ENCODE measurements at places on chromosomes 7 and 10.
A peak's percentile ranks its signal among the peaks of the same experiment; 100 is the strongest.

GRCh38 chr10:116978901-116979300 lies 26.1 kb downstream of the SHTN1 start:
- no peak for DNase-seq

- DNase-seq, result no peak
Measured at GRCh38 chr10:76735866-76736265, 901.7 kb downstream of the KCNMA1 start.

GRCh38 chr10:132977076-132977475 lies 34.7 kb upstream of the CFAP46 start:
- DNase-seq, result no peak

- DNase-seq, result no peak
Measured at GRCh38 chr10:82409671-82410070, 534.7 kb downstream of the NRG3 start.

GRCh38 chr7:50189371-50189770 lies 96.3 kb upstream of the ZPBP start:
- no peak for DNase-seq

- no peak for DNase-seq
Measured at GRCh38 chr7:36865019-36865418, 140.7 kb upstream of the AOAH start.

DNA sequence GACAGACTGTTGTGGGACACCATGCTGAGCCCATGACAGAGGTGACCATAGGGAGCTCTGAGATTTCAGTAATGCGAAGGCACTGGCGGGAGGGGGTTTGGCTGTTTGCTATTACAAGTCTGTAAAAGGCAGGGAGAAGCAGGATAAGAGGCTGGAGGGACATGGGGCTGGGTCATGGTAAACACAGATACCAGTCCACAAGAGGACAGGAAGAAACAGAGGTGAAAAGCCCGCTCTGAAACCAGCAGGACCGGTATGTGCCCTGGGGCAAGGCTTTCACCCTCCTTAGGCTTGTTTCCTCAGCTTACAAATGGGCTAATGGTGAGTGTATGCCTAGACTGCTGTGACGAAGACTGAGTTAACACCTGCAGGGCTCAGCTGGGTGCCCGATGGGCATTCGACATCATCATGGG lies 34.1 kb downstream of the ANXA11 start:
- DNase-seq, result no peak

GRCh38 chr7:134777908-134778580 lies 1.4 kb upstream of the CALD1 start:
- DNase-seq, result no peak

- no peak for DNase-seq
Measured at GRCh38 chr10:124544711-124545110, 83.1 kb downstream of the LHPP start.

DNA sequence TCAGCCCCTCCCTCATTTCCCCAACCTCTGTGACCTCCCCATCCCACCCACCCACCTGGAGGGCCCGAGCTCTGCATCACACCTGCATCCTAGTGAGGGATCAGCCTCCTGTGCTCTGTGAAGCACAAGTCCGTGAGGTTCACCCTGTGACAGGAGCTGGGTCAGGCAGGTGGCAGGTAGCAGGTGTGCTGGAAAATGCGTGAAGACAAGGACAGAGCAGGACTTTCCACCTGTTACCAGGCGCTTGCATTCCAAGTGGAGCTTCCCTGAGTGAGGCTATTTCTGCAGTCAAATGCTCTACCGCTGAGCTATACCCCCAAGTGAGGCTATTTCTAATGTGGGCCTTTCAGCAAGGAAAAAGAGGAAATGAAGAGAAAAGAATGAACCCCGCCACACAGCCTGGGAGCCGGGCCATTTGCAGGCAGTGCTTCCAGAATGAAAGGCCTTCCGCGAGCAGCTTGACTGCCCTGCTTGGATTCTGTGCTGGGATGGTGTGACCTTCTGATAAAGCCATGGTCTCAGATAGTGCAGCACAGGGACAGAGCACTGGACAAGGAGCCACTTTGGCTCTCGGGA lies 13.3 kb upstream of the CPXM2 start:
- DNase-seq, result no peak

DNA sequence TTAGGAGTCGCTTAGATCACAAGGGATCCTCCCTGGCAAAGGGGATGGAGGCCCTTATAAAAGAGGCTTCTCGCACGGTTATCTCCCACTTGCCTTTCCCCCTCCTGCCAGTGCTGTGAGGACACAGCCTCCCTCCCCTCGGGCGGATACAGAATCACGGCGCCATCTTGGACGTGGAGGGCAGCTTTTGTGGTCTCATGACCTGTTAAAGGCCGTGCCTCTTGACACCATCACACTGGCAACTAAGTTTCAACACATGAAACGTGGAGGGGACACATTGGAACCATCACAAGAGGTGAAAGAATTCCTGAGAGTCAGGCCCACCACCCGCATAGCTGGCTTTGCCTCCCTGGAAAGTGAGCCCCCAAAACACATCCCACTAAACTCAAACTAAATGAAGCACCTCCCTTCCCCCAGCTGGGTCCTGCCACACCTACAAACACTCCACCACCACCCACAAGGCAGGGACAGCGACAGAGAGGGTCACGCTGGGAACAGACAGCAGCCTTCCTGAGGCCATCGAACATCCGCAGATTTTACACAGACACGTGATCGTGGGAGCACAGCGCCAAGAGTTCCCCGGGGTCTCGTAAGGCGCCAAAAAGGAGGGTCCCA lies 110.6 kb downstream of the TCERG1L start:
- no peak for DNase-seq

- no peak for DNase-seq
Measured at GRCh38 chr10:96073722-96074121, 30.3 kb downstream of the CCNJ start.

GRCh38 chr7:33733870-33734650 lies 171.3 kb upstream of the BMPER start:
- no peak for DNase-seq

DNA sequence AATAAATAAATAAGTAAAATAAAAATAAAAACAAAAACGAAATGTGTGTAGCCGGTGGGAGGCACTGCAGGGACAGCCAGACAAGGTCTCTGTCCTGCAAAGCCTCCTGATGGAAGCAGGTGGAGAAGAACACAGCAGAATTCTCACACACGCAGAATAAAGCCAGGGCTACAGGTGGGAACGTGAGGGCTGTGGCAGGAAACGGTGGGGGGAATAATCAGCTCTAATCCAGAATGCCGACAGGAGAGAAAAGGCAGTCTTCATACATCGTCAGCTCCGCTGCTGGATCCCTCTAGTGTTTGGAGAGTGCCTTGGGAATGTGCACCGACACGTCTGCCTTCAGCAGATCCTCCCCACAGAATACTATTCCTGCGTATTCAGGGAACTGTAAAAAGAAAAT lies 6.8 kb upstream of the SNX8 start:
- no peak for DNase-seq

GRCh38 chr10:88152728-88153133 lies 289.3 kb downstream of the PTEN start:
- peak; percentile 15 for DNase-seq

- no peak for DNase-seq
Measured at GRCh38 chr10:131776496-131776895, 124.3 kb upstream of the PPP2R2D start.

DNA sequence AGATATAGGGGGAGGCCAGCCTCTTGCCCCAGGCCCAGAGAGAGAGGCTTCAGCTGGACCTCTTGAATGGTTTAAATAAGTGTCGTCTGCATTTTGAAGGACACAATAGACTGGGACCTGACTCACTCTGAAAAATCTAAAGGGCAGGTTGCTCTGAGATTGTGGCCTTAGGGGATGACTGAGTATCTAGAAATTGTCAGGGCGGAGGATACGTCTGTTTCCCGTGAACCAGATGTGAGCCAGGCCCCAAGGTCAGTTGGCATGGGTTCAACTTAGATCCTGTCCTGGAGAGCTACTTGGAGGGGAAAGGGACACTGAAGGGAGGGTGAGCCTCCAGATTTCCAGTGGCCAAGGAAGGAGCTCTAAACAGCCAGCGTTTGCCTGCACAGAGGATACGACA lies 110.2 kb downstream of the CHN2 start:
- no peak for DNase-seq

- no peak for DNase-seq
Measured at GRCh38 chr7:55048221-55048859, 29.5 kb downstream of the EGFR start.

DNA sequence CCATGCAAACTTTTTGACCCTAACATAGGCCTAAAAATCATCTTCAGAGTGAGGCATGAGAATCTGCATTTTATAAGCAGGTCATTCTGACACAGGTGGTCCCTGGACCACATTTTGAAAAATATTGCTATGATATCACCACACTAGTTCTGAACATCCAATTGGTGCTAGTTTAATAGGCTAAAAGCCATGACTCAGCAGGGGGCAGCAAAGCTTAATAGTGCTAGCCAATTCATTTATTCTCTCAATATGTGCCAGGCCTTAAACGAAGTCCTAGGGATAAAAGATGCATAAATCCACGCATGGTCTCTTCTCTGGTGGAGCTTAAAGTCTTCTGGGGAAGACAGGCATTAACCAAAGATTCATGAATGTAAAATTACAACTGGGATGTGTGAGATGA lies 10.2 kb upstream of the SLC25A28 start:
- no peak for DNase-seq

GRCh38 chr7:42254217-42254616 lies 17.2 kb upstream of the GLI3 start:
- no peak for DNase-seq

GRCh38 chr7:112134039-112134438 lies 72.2 kb downstream of the DOCK4 start:
- no peak for DNase-seq

GRCh38 chr7:2997014-2997413 lies 46.7 kb downstream of the CARD11 start:
- DNase-seq, result no peak

GRCh38 chr7:41297166-41297565 lies 405.7 kb downstream of the INHBA start:
- no peak for DNase-seq

GRCh38 chr7:158795272-158795671 lies 34.0 kb downstream of the ESYT2 start:
- no peak for DNase-seq

GRCh38 chr10:78283069-78283682 lies 249.5 kb downstream of the RPS24 start:
- no peak for DNase-seq

DNA sequence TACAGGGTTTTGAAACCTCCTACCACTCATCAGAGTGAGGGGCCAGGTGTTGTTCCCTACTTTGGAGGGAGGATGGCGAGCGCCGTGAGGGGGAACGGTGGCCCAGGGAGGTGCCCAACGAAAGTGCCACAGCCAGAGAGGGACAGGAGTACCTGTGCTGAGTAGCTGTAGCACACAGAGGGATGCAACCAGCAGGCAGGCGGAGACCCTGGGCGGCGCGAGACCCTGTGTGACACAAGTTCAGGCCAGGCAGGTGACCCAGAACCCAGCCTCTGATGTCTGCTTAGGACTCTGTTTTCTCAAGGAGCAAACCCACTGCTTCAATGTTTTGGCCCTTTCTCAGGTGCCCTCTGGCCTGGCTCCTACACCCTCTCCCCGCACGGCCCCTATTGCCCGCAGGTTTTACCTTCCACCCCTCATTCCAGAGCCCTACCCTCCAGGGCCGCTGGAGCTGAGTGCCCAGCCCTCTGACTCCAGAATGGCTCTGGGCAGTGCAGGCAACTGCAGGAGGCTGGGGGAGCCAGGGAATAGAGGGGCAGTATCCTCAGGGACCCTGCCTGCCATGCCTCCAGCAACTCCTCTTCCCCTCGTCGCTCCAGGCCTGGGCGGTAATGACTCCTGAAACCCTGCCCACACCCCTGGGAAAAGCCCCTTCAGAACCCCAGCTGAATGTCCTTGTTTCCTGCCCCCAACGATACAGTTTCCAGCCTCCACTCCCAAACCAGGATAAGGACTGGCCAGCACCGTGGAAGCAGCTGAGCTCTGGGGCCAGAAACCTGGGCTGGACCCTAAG lies 164.1 kb upstream of the RHEB start:
- no peak for DNase-seq

DNA sequence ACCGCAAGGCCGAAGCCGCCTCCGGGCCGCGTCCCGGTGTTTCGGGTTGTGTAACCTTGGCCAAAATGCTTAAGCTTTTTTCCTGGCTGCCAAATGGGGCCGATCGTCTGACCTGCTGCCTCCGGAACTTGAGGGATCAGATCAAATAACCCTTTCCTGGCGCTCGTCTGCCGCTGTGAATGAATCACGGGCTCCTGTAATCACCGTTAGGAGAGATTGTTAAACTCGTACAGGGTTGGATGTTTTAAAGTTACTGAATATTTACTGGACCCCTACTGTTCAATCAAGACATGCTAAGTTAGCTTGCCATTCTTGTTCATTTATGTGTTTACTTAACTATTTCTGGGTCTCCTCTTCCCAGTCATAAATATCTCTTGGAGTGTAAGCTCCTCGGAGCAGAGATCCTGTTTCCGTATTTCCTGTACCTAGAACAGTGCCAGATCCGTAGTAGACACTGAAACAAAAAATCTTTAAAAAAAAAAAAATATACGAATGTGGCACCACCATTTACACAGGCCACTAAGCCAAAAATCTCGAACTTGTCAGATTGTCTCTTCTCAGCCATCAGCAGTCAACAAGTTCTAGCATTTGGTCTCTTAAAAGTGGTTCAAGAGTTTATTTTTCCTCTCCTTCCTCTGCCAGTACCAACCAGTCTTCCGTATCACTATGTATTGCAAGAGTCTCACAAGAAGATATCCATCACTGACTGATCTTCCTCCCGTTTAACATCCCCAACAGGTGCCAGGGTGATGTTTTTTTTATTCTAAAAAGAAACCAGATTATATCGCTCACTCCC lies 650 bp upstream of the TM9SF3 start:
- no peak for DNase-seq

GRCh38 chr7:86844608-86845007 lies 200.9 kb downstream of the GRM3 start:
- DNase-seq, result no peak

DNA sequence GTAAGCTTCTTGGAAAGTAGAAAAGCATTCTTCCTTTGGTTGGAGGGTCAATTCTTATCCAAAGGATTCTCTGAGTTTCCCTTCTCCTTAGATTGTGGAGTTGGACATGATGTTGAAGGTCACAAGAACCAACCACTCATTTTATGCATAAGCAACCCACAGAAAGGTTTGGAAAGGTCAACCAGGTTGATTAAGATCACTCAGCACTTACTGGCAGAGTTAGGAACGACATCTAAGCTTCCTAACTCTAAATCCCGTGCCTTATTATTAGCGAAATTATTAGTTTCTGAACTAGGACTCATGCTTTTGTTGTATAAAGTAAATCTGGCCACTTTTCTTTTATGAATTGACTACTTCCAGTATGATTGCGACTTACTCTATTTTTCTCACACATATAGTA lies 137.0 kb upstream of the MINDY3 start:
- no peak for DNase-seq

GRCh38 chr10:110228066-110228465 lies 20.7 kb downstream of the MXI1 start:
- DNase-seq, result no peak

- DNase-seq, result no peak
Measured at GRCh38 chr7:122887198-122887597, 938 bp upstream of the CADPS2 start.

- DNase-seq, result no peak
Measured at GRCh38 chr10:120575411-120575810, 118.4 kb downstream of the PLPP4 start.

GRCh38 chr7:1028044-1028770 lies 16.1 kb upstream of the GPR146 start:
- peak; percentile 84 for DNase-seq

GRCh38 chr7:2645274-2645868 lies 13.6 kb downstream of the TTYH3 start:
- DNase-seq, result no peak
